Heart left ventricle (tissue), 16 donors: ENCODE measurements at places on chromosomes 6 and 20. TPM values are rescaled to one million over a fixed set of nuclear protein-coding genes. Genes with fewer than 3 reads are reported as not detected.

DNA sequence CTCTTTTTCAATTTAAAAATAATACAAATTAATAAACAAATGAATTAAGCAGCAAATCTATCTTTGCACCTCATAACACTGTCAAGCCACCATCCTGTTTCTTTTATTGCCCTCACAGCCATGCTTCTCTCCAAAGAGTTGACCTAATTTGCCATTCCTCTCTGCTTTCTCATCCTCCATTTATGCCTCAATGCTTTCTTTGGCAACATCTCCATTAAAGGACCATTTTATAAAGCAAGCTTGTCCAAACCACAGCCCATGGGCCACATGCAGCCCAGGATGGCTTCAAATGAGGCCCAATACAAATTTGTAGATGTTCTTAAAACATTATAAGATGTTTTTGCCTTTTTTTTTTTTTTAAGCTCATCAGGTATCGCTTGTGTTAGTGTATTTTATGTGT lies 26.4 kb upstream of the MEI4 start:
- DNase-seq = no peak
- H3K36me3 ChIP-seq = no peaks in the 10 kb centered on the region
- H3K27me3 ChIP-seq = no peaks in the 10 kb centered on the region
- H3K27ac ChIP-seq = no peak overlapping the region

GJA10 gene
- not detected for total RNA-seq

GRCh38 chr20:53677447-53678314 lies 84.0 kb upstream of the ZNF217 start:
- DNase-seq = no peak
- H3K36me3 ChIP-seq = no peaks in the 10 kb centered on the region
- H3K4me3 ChIP-seq = no peak overlapping the region
- H3K27ac ChIP-seq = peak overlapping the region; percentile 57
- peaks cover 4% of the 10 kb centered on the region for H3K4me1 ChIP-seq

DNA sequence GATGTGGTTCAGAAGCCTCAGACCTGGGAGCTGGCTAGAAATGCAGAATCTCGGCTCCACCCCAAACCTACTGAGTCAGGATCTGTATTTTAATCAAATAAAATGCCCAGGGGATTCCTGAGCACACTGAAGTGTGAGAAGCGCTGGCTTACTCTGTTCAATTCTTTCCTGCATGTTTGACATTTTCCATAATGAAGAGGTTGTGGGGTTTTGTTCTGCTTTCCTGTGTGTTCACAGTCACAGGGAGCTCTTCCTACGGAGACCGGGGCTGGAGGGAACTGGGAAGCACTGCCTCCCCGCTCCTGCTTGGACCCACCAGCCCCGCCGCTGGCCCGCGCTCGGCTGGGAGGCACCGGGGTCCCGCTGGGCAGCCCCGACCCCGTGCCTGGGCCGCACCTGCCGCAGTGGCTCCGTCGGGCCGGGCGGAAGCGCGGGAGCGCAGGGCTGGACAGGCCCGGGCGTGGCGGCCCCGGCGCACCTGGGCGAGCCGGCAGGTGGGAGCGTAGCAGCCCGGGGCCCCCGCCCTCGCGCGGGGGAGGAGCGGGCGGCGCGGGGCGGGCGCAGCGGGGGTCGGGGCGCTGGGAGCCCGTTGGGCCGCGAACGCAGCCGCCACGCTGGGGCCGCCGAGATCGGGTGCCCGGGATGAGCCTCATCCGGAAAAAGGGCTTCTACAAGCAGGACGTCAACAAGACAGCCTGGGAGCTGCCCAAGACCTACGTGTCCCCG lies at the start of gene MAPK13:
MAPK13 (plus strand) TSS at position 573 of the 726 bp plus-strand sequence; CDS start at position 643, 70 bp downstream.
- H3K27ac ChIP-seq = no peak within 1 kb of the TSS
- no peaks in the 10 kb centered on the region for H3K36me3 ChIP-seq
- H3K4me1 ChIP-seq = peaks cover 17% of the 10 kb centered on the region
- peaks cover 13% of the 10 kb centered on the region for H3K27me3 ChIP-seq
- no peak for DNase-seq

- no peaks in the 10 kb centered on the region for H3K27me3 ChIP-seq
- H3K27ac ChIP-seq = no peak overlapping the region
- no peak for DNase-seq
- no peaks in the 10 kb centered on the region for H3K36me3 ChIP-seq
Observed at GRCh38 chr6:63759605-63760105, 124.1 kb downstream of the PHF3 start.

VEGFA gene
- total RNA-seq = 184 TPM
